ENCODE measurements at places on chromosomes 7 and 10.

- DNase-seq: no peak
Observed at GRCh38 chr7:47091141-47091540, 490.8 kb downstream of the TNS3 start.

GRCh38 chr7:153370092-153370491, 610.5 kb downstream of the ACTR3B start:
- no peak for DNase-seq

DNA sequence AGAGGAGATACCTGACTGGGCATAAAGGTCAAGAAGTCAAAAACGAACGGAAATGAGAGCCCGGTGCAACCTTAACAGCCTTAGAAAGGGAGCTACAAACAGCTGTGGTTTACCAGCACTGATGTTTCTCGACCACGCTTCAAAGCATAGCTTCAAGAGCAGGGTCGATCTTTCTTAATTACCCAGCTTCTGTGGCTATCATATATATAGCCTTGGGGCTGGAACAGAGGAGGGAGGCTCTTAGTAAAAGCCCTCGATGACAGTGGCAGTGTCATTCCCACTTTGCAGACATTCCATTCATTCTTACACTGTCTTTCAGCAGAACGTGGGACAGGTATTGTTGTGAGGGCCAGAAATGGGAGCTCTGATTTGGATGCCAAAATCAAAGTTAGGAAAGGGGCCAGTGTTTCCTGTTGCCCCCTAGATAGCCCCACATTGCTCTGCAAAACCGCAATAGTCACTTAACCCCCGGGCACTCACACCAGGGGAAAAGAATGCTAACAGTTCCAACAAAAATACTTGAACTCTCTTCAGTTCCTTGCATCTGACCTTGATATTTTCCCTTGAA, 141.5 kb downstream of the MTPAP start:
- DNase-seq: no peak

- no peak for DNase-seq
Observed at GRCh38 chr7:44377681-44378421, 52.5 kb upstream of the CAMK2B start.

GRCh38 chr7:46565253-46566096, 644.4 kb upstream of the IGFBP3 start:
- no peak for DNase-seq

GRCh38 chr7:157006205-157006747, 4.2 kb downstream of the MNX1 start:
- DNase-seq: no peak

- no peak for DNase-seq
Observed at GRCh38 chr10:43905512-43906236, 257.0 kb upstream of the ZNF32 start.

DNA sequence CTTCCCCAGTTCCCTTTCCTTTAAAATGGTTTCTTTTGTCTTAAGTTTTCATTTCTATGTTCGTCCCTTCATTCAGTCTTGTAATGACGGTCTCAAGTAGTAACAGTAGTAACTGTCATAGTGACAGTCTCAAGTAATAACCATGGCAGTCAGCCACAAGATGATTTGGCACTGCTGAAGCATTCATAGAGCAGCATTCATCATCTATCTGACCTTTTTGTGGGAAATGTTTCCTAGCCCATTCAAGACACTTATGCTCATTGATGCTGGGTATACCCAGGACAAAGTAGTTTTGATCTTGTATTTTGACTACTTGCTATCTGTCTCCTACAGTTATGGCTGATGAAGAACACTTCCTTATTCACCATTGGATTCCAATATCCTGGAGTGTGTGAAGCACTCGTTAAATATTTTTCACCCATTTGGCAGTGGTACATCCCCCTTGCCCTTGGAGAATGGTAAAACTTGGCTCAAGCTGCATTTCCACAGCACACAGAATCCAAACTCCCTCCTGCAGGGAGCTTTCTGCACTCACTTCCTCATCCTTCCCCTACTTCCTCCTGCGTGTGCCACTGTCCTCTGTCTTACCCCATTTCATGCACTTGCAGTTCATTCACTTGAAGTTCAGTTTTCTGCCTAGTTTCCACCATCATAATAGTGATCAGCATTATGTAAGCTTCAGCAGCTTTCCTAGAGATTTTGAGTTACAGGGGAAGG, 19.0 kb downstream of the GIMAP4 start:
- DNase-seq: no peak

GRCh38 chr10:92714152-92714845, 24.5 kb downstream of the HHEX start:
- DNase-seq: no peak

GRCh38 chr10:111459967-111460366, 383.1 kb downstream of the ADRA2A start:
- no peak for DNase-seq

- no peak for DNase-seq
Observed at GRCh38 chr7:29184599-29184998, 10.0 kb upstream of the CHN2 start.

DNA sequence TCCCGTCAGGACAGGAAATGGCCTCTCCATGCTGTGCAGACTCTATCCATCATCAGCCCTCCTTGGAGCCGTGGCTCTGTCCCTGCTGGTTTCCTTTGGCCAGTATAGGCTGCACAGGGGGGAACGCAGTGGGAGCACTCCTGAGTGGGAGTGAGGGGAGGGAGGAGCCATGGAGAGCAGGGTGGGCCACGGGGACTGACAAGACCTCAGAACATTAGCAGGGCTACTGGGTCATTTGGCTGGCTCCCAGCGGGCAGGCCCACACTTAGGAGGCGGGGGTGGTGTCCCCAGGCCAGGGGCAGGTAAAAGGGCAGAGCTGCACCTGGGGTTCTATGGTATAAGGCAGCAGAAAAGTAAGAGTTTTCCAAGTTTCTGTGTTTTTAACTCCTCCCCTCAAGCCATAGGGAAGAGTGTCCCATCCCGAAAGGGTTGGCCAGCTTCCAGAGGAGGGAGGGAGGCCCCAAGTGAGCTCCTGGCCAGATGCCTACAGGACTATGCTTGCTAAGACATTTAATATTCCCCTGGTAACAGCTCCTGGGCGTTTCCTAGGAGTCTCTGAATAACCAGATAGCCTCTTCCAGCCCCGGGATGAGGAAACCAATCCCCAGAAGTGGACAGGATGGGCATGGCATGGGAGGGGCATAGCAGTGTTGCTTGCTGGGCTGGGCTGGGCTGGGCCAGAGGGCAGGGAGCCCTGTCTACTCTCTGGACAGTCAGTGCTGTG, 5.5 kb upstream of the OPN4 start:
- no peak for DNase-seq

DNA sequence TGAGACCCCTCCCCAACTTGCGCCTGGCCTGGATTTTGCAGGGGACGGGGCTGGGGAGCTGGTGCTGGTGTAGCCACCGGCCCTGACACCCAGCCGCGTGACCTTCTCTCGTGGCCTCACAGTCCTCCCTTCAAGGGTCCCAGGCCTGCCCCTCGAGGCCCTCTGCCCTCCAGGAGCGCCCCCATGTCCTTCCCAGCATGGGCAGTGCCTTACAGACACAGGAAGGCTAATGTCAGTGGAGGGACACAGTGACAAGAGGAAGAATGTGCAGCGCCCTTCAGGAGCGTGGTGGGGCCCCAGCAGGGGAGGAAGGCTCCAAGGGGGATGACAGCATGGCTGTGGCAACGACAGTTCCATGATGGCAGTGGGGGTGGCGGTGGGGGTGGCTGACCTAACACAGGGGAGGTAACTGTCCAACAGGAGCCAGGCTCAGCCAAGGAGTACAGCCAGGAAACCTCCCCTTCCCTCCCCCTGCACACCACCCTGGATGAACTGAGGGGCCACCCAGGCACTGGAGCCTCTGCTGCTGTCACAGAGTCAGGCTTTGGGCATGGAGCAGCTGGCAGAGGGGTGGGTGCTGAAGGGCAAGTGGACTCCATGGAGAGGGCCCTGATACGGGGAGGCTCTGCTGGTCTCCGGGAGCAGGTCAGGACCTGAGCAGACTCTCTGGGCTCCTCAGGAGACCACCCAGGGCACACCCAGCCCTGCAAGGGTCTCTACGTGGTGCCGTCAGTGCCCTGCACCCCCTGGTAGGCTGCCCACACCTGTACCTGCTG, 76.0 kb upstream of the RET start:
- DNase-seq: no peak

DNA sequence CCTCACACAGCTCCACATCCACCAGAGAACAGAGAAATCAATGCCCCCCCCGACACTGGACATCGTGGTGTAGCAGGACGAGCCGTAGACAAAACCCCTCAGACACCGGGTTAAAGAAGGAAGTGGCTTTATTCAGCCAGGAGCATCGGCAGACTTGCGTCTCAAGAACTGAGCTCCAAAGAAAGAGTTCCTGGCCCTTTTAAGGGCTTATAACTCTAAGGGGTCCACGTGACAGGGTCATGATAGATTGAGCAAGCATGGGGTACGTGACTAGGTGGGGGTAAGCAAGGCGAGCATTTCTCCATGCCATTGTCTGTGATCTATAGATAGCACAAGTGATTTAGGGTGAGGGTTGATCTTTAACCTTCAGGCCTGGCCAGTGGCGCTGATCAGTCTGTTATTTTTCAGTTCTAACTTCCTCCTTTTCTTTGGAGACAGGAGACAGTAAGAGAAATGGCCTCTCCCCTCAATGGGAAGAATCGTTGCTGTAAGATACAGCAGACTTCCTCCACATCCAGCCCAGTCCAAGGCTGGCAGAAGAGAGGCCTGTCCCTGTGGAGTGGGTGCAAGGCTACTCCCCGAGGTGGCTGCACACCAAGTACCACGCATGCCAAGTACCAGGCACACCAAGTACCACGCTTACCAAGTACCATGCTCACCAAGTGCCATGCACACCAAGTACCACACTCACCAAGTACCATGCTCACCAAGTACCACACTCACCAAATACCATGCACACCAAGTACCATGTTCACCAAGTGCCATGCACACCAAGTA, 19.5 kb upstream of the PPP2R2D start:
- DNase-seq: no peak

DNA sequence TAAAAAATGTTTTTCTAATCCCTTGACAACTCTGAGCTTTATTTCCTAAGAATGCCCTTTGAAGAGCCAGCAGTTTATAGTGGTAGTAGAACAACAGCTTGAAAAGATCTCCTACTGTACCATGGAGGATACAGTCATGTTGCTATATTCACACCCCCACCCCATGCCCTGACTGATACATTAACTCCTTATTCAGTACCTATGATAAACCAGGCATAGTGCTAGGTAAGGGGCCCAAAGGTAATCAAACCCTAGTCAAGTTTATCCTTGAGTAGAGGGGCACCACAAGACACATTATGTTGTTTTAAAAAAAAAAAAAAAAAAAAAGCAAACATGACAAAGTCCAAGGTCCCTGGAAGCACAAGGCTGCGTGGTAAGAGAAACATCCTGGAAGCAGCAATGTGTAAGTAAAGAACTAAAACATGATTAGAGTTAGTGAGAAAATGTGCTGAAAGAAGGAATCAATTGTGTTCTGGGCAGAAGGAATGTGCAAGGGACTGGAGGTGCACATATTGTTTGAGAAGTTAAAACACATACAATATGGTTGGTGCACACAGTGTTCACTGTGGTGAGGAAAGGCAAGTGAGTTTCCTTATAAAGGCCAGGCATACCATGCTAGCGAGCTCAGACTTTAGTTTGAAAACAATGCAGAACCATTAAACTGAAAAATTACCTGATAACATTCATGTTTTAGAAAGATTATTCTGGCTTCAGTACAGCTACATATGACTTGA, 51.2 kb downstream of the PDE1C start:
- DNase-seq: no peak

DNA sequence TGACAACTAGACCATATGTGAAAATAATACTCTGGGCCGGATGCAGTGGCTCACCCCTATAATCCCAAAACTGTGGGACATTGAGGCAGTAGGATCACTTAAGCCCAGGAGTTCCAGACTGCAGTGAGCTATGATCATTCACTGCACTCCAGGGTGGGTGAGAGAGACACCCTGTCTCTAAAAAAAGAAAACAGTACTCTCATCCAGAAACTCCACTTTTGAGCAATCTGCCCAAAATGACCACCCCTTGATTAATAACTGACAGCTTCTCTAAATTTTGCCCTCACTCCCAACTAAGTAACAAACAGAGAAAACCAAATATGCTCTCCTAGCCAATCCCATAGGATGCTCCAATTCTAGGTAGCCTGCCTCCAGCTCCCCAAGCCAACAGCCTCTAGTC, 62.5 kb upstream of the AKR1E2 start:
- no peak for DNase-seq

- DNase-seq: no peak
Observed at GRCh38 chr10:55628260-55628701, 732.8 kb downstream of the ZWINT start.

DNA sequence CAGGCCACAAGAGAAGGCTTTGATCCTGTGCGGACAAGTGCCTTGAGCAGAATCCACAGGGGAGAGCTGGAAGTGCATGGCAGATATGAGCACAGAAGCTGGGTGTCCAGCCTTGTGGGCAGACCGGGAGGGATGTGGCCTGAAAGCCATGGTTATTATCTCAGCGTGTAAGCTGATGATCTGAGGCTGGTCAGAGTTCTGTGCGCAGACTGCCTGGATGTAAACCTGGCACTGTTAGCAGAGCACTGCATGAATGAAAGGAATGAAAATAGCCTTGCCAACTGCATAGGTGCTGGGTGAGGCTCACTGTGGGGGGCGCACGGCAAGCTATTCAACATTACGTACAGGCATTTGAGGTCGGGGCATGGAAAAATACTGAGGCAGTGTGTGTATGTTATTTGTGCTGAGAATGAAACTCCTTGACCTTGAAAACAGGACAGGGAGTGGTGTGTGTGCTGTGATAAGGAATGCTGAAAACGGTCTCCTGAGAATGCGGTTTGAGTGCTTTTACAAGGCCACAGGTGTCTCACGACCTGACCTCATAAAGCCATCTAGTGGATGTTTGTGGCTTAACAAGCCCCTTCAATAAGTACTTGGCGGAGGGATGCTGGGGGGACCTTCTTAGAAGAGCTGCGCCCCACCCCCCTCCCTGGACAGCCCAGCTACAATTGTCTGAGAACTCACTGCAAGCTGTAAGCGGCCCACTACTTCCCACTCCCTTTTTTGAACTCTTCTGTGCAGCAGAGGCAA, 18.7 kb downstream of the AKR1C1 start:
- DNase-seq: no peak

DNA sequence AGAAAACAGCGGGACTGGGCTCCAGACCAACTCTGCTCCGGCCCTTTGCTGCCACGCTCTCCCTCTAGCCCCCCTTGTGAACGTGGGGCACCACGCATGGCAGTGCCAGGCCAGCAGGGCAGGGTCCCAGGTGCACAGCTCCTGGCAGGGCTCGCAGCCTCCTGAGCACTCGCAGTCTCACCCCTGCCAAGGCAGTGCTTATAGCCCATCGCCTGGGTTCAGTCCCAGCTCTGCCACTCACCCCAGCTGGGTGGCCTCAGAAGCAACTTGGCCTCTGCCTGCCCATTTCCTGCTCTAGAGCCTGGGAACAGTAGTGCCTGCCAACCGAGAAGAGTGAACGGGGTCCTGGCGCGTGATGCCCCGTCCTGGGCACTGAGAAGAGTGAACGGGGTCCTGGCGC, 36.3 kb downstream of the CFAP46 start:
- no peak for DNase-seq
